CD4-positive, alpha-beta T cell (primary cell): ENCODE measurements at places on chromosomes 6 and 20. TPM values are rescaled to one million over a fixed set of nuclear protein-coding genes. Genes with fewer than 3 reads are reported as not detected.

The TLDC2 gene
- not detected for total RNA-seq

The CCDC167 gene
- total RNA-seq = 8.0 TPM

The IL20RA gene
- not detected for total RNA-seq

The PNPLA1 gene
- total RNA-seq = 0.17 TPM

The SGK2 gene
- total RNA-seq = 0.38 TPM

The HNF4A gene
- not detected for total RNA-seq

- DNase-seq = no peak
Observed at GRCh38 chr6:90739339-90739738, 152.5 kb upstream of the MAP3K7 start.

The DEFB124 gene
- not detected for total RNA-seq

- no peak for DNase-seq
Observed at GRCh38 chr6:37936906-37937305, 117.4 kb downstream of the ZFAND3 start.

The GSTA3 gene
- total RNA-seq = not detected

- no peak for DNase-seq
Observed at GRCh38 chr20:13458860-13459451, 179.8 kb downstream of the TASP1 start.

DNA sequence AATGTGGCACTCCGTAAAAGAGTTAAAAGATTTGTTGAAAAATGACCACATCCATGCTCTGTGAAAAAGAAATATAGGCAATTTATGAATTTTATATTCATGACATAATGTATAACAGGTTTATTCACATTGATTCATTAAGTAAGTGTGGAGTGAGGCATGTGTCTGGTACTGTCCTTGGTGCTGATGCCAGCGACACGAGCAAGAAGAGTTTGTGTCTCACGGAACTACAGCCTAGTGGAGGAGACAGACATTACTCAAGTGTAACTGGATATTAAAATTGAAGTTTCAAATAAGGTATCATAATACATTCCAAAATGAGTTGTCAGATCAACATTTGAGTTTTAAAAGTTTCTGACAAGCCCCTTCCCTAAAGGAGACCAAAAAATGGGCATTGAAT, 158.2 kb upstream of the PRND start:
- no peak for DNase-seq

DNA sequence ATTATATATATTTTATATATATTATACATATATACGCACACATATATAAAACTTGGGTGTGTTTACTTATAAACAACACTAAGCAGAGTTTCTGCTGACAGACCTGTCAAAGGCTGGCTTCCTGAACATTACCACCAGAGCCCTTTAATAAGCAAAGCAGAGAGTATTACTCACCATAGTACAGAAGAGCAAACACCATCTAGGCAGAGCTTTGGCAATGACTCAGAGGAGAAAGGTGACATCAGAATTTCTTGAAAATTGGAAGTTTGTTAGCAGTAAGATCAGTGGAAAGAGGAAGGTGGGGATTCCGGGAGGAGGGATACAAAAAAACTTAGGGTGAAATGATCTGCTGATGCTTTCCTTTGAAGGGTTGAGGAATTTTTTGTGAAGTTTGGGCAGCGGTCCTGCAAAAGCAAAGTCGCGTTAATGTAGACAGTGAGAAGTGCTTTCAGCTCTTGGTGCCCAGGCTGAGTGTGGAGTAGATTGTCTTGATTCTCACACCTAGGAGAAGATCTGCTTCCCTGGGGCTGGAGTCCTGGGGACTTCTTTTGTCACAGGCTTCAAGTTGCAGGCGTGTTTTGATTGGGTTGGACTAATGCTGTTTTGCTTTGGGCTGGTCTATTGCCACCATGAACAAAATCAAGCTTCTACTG, 109.6 kb upstream of the BACH2 start:
- no peak for DNase-seq

DNA sequence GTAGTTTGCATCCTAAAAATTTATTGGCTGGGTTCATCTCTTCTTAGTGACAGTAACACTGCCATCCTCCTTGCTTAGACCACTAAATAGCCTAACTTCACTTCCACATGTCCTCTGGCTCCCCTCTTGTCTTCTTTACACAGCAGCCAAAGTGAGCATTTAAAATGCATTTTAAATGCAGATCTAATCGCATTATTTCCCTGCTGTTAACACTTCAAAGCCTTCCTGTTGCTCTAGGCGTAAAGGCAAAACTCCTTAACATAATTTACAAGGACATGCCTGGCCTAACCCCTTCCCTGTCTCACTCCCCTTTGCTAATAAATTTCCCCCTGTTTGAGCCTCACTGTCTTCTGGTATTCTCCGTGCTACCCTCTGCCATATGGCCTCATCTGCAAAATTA, 26.5 kb downstream of the NKAIN2 start:
- DNase-seq = no peak

The SLC17A3 gene
- total RNA-seq = 0.50 TPM

The SLC32A1 gene
- not detected for total RNA-seq
